ENCODE measurements at places on chromosomes 13 and 19. TPM values are rescaled to one million over a fixed set of nuclear protein-coding genes. Genes with fewer than 3 reads are reported as not detected.

DNA sequence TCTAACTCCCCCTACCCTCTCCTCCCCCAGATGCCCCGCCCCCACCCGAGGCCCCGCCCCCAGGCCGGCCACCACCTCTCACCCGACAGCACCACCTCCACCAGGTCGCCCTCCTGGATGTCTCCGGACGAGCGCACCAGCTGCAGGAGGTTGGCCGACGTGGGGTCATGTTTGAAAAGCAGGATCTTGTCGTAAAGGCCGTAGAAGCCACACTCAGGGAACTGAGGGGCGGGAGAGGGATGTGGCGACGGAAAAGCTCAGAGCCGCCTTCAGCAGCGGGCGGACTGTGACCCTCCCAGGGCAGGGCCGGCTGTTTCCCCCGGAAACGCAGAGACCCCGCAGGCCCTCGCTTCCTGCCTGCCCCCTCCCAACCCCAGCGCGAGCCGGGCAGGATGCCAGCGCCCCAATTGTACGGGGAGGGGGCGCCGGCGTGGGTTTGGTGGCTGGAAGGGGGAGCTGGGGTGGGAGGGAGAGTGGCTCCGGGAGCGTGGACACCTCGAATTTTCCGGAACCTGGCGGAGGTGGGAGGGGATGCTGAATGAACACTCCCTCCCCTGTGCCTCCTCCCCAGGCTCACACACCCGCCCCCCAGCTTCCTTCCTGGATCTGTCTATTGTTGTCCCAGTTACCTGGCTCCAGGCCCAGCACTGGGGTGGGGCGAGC lies 3.0 kb downstream of the PRKD2 start:
- H3K27ac ChIP-seq: peak overlapping the region; percentile 69
- peaks cover 18% of the 10 kb centered on the region for H3K4me1 ChIP-seq
- peak; percentile 92 for DNase-seq

The SCGB2B2 gene
- total RNA-seq: 0.61 TPM

DNA sequence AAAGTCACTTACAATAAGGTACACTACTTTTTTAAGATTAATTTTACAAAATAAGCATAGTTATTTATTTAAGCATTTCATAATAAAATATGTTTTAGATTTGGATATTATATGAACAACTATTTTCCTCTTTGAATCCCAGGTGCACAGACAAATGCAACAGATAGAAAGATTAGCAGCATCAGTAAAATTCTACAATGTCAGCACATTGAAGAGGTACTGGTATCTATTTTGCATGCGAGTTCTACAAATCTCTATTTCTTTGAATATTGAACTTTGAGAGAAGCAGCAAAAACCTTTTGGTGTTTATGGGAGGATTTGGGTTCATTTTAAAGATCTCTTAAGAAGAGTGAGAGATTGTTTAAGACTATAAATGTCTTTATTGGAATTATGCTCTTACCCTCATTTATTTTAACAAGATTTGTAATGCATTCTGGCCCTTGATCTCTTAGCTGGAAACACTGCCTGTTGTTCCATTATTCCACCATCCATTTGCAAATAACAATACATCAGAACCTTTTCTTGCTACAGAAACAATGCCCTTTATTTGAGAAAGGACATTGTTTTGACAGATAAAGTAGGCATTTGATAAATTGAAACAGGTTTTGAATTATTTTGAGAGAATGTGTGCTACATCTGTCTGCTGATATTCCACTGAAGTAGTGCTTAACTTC lies 558.8 kb upstream of the KLHL1 start:
- H3K4me1 ChIP-seq: no peaks in the 10 kb centered on the region
- no peak overlapping the region for H3K27ac ChIP-seq
- DNase-seq: no peak
- H3K4me3 ChIP-seq: no peak overlapping the region
- H3K27me3 ChIP-seq: no peaks in the 10 kb centered on the region

DNA sequence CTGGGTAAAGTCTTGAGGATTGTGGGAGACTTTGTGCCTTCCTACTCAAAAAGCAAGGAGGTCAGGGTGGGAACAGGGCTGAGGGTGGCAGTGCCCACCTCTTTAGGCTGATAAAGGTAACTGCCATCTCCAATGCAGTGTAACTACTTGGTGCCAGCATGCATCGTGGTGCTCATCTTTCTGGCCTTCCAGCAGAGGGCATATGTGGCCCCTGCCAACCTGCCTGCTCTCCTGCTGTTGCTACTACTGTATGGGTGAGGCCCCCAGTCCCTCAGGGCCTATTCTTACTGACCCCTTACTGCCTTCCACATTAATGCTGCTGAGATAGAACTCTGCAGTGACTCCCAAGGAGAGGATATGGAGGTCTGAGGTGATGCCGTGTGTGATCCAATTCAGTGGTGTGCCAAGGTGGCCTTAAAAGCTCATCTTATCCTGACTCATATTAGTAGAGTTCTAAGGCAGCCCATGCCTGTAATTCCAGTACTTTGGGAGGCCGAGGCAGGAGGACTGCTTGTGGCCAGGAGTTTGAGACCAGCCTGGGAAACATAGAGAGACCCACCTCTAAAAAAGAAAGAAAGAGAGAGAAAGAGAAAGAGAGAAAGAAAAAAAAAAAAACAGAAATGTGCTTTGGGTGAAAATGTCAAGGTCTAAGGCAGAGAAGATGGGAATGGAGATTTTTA lies 9.7 kb upstream of the ARHGAP45 start:
- no peaks in the 10 kb centered on the region for H3K36me3 ChIP-seq
- no peak overlapping the region for H3K27ac ChIP-seq
- H3K4me3 ChIP-seq: no peak overlapping the region
- H3K27me3 ChIP-seq: no peaks in the 10 kb centered on the region
- no peak for DNase-seq

GRCh38 chr13:75345193-75345592 lies 136.8 kb downstream of the TBC1D4 start:
- no peak overlapping the region for H3K4me3 ChIP-seq
- H3K4me1 ChIP-seq: no peaks in the 10 kb centered on the region
- H3K27ac ChIP-seq: peak overlapping the region; percentile 7
- H3K36me3 ChIP-seq: peaks cover 3% of the 10 kb centered on the region
- no peaks in the 10 kb centered on the region for H3K27me3 ChIP-seq

- H3K4me1 ChIP-seq: no peaks in the 10 kb centered on the region
- peaks cover 45% of the 10 kb centered on the region for H3K36me3 ChIP-seq
- no peak for DNase-seq
- H3K27me3 ChIP-seq: no peaks in the 10 kb centered on the region
- H3K4me3 ChIP-seq: no peak overlapping the region
Measured at GRCh38 chr19:17058236-17058635, 17.0 kb downstream of the HAUS8 start.

- no peak for DNase-seq
- no peaks in the 10 kb centered on the region for H3K36me3 ChIP-seq
- no peaks in the 10 kb centered on the region for H3K27me3 ChIP-seq
- peak overlapping the region; percentile 74 for H3K4me3 ChIP-seq
- peaks cover 8% of the 10 kb centered on the region for H3K4me1 ChIP-seq
- H3K27ac ChIP-seq: peak overlapping the region; percentile 79
Measured at GRCh38 chr19:50384685-50385535, 763 bp downstream of the POLD1 start.

GRCh38 chr19:19445911-19446361 lies 40.5 kb downstream of the GATAD2A start:
- no peak overlapping the region for H3K4me3 ChIP-seq
- DNase-seq: no peak
- no peak overlapping the region for H3K27ac ChIP-seq
- no peaks in the 10 kb centered on the region for H3K36me3 ChIP-seq

The KLK4 gene
- total RNA-seq: not detected

GRCh38 chr19:30161021-30161655 lies 211.0 kb upstream of the ZNF536 start:
- H3K4me1 ChIP-seq: no peaks in the 10 kb centered on the region
- no peaks in the 10 kb centered on the region for H3K36me3 ChIP-seq
- H3K27ac ChIP-seq: no peak overlapping the region
- H3K27me3 ChIP-seq: no peaks in the 10 kb centered on the region
- DNase-seq: no peak

DNA sequence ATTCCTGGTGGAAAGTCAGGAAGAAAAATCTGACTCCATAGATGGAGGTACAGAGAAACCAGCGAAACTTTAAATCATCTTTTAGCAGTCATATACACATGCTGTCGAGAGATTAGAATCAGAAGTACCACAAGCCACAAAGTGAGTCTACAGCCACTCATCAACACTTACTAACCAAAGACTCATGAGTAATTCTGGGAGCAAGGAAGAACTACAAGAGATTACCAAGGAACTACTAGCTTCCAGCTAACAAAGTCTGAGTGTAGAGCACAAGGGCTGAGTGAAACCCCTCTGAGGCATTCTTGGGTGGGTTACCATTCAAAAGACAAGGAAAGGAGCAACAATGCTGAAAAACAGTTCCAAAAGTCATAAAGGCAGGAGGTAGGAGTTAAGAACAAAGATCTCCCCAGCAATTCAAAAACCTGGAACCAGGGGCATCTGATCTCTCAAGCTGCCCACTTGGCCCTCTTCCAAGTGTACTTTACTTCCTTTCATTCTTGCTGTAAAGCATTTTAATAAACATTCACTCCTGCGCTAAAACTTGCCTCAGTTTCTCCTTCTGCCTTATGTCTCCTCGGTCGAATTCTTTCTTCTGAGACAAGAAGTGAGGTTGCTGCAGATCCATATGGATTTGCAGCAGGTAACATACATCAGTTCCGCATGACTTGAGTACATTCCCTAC lies 13.0 kb downstream of the RBM26 start:
- no peaks in the 10 kb centered on the region for H3K36me3 ChIP-seq
- H3K27me3 ChIP-seq: no peaks in the 10 kb centered on the region
- peak overlapping the region; percentile 36 for H3K27ac ChIP-seq
- H3K4me3 ChIP-seq: no peak overlapping the region
- peaks cover 14% of the 10 kb centered on the region for H3K4me1 ChIP-seq

DNA sequence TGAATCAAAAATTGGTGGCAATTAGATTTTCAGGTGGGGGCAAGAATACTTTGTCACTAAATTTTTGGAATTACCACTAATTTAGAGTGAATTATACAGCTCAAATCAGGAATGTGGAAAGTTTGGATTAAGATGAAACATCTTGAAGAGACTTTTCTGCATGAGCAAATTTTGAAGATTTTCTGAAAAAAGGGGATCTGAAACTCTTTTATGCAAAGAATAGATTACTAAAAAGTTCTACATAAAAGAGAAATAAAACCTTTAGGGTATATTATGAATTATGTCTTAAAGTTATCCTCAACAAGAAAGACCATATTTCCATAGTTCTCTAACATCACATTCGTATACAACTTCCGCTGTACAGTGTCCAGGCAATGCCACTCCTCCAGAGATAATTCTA lies 36.7 kb downstream of the ZNF93 start:
- H3K4me1 ChIP-seq: no peaks in the 10 kb centered on the region
- no peak overlapping the region for H3K4me3 ChIP-seq
- no peak for DNase-seq
- H3K36me3 ChIP-seq: no peaks in the 10 kb centered on the region
- peaks cover 2% of the 10 kb centered on the region for H3K27me3 ChIP-seq

The CGB7 gene
- 0.36 TPM for total RNA-seq

The LILRB2 gene
- 0.79 TPM for total RNA-seq

The KLHL1 gene
- total RNA-seq: not detected

- no peaks in the 10 kb centered on the region for H3K36me3 ChIP-seq
- no peaks in the 10 kb centered on the region for H3K27me3 ChIP-seq
- H3K4me1 ChIP-seq: no peaks in the 10 kb centered on the region
- H3K4me3 ChIP-seq: no peak overlapping the region
Measured at GRCh38 chr13:79003989-79004898, 345.3 kb upstream of the OBI1 start.

DNA sequence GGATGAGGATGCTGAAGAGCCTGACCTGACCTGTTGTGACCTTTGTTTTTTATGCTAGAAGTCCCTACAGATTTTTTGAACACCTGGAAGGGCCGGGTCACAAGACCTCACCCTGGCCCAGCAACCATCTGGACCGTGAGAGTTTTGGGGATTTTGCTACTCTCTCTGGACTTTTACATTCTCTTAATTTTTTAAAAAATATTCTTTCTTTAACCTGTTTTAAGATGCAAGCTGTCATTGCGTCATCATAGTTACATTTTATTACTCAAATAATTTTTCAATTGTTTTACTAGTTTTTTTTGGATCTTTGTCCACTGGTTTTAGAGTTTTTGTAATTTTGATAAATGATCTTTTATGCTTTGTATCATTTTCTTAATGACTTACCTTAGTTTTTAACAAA lies 7.5 kb downstream of the DKKL1 start:
- DNase-seq: no peak
- no peaks in the 10 kb centered on the region for H3K4me1 ChIP-seq
- H3K27ac ChIP-seq: no peak overlapping the region
- H3K36me3 ChIP-seq: no peaks in the 10 kb centered on the region
- H3K4me3 ChIP-seq: no peak overlapping the region

- DNase-seq: no peak
- H3K36me3 ChIP-seq: no peaks in the 10 kb centered on the region
- H3K27ac ChIP-seq: no peak overlapping the region
- no peaks in the 10 kb centered on the region for H3K27me3 ChIP-seq
- H3K4me3 ChIP-seq: no peak overlapping the region
Measured at GRCh38 chr13:112735791-112736190, 46.0 kb downstream of the ATP11A start.

The KRI1 gene
- 20.5 TPM for total RNA-seq

DNA sequence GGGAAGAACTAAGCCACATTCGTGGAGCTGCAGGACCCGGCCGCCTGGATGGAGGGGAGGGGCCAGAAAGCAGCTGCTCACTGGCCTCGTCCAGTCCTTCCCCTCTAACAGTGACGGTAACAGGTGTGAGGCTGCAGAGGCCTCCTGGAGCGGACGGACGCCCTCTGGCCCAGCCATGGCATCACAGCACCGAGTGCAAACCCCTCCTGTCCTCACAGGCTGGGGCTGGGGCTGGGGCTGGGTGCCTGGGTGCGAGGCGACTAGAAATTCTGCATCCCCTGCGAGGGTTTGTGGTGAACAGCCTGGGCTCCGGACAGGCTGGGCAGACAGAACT lies 3.6 kb downstream of the MICOS13 start:
- H3K36me3 ChIP-seq: peaks cover 19% of the 10 kb centered on the region
- H3K27me3 ChIP-seq: no peaks in the 10 kb centered on the region
- H3K4me1 ChIP-seq: peaks cover 17% of the 10 kb centered on the region
- no peak for DNase-seq

The SLC1A5 gene
- 8.6 TPM for total RNA-seq

- no peak overlapping the region for H3K4me3 ChIP-seq
- no peak overlapping the region for H3K27ac ChIP-seq
- no peak for DNase-seq
- no peaks in the 10 kb centered on the region for H3K36me3 ChIP-seq
- H3K4me1 ChIP-seq: no peaks in the 10 kb centered on the region
Measured at GRCh38 chr13:50576156-50576555, 267.3 kb downstream of the DLEU7 start.

Data from psoas muscle (tissue), 8 donors.